ENCODE measurements at places on chromosomes 13 and 19. TPM values are rescaled to one million over a fixed set of nuclear protein-coding genes. Genes with fewer than 3 reads are reported as not detected.

DENND1C gene
- 0.75 TPM for total RNA-seq

GRCh38 chr19:54262066-54262465 is 5.0 kb upstream of the LILRB5 start:
- no peaks in the 10 kb centered on the region for H3K36me3 ChIP-seq
- DNase-seq, result peak; percentile 11
- no peak overlapping the region for H3K27ac ChIP-seq
- H3K4me3 ChIP-seq, result no peak overlapping the region

VSTM2B gene
- not detected for total RNA-seq

WDR87 gene
- not detected for total RNA-seq

ASF1B gene
- total RNA-seq, result 1.4 TPM

- no peaks in the 10 kb centered on the region for H3K36me3 ChIP-seq
- DNase-seq, result no peak
- no peaks in the 10 kb centered on the region for H3K27me3 ChIP-seq
- H3K4me1 ChIP-seq, result no peaks in the 10 kb centered on the region
- no peak overlapping the region for H3K27ac ChIP-seq
- H3K4me3 ChIP-seq, result no peak overlapping the region
Observed at GRCh38 chr19:19160461-19161035, 9.5 kb downstream of the MEF2B start.

GRCh38 chr13:25525884-25526283 is 154.1 kb downstream of the ATP8A2 start:
- H3K27ac ChIP-seq, result no peak overlapping the region
- H3K4me3 ChIP-seq, result no peak overlapping the region
- no peak for DNase-seq
- no peaks in the 10 kb centered on the region for H3K4me1 ChIP-seq
- H3K27me3 ChIP-seq, result no peaks in the 10 kb centered on the region
- H3K36me3 ChIP-seq, result no peaks in the 10 kb centered on the region

CD33 gene
- 4.2 TPM for total RNA-seq

GRCh38 chr13:111919849-111920248 is 147.1 kb upstream of the SOX1 start:
- no peak overlapping the region for H3K4me3 ChIP-seq
- H3K4me1 ChIP-seq, result no peaks in the 10 kb centered on the region
- H3K27ac ChIP-seq, result no peak overlapping the region
- DNase-seq, result no peak
- H3K36me3 ChIP-seq, result no peaks in the 10 kb centered on the region

- no peak overlapping the region for H3K4me3 ChIP-seq
- no peaks in the 10 kb centered on the region for H3K36me3 ChIP-seq
- H3K27ac ChIP-seq, result no peak overlapping the region
- H3K27me3 ChIP-seq, result no peaks in the 10 kb centered on the region
Observed at GRCh38 chr13:87954091-87954490, 282.9 kb downstream of the SLITRK5 start.

IQCN gene
- total RNA-seq, result 0.52 TPM

GRCh38 chr13:113613789-113614379 is 29.3 kb downstream of the TFDP1 start:
- no peaks in the 10 kb centered on the region for H3K36me3 ChIP-seq
- no peak overlapping the region for H3K4me3 ChIP-seq
- DNase-seq, result no peak
- no peaks in the 10 kb centered on the region for H3K4me1 ChIP-seq
- no peak overlapping the region for H3K27ac ChIP-seq

PSG2 gene
- total RNA-seq, result not detected

USHBP1 gene
- 4.3 TPM for total RNA-seq

FFAR3 gene
- not detected for total RNA-seq

DNA sequence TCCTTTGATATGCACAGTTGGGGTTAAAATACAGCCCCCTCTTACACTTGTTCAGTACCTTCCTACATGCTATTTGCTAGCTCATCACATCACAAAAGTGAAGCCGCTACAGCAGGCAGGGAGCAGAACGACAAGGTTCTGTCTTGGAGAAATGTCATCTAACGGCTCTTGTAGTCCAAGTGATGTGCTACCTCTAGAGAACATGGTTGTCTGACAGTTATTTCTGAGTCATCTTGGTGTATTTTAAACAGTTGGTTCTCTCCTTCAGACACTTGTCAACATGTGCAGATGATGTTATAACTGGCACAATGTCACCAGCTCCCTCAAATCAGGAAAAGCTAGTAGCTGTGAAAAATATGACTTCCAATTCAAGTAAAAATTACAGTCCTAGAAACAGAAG is 865.0 kb downstream of the PCDH9 start:
- no peak for DNase-seq
- H3K4me3 ChIP-seq, result no peak overlapping the region
- no peaks in the 10 kb centered on the region for H3K27me3 ChIP-seq

- no peak for DNase-seq
- no peaks in the 10 kb centered on the region for H3K4me1 ChIP-seq
- no peak overlapping the region for H3K27ac ChIP-seq
Observed at GRCh38 chr19:18102916-18103542, 5.5 kb downstream of the MAST3 start.

R3HDM4 gene
- total RNA-seq, result 30.4 TPM

EPSTI1 gene
- 3.9 TPM for total RNA-seq

- no peaks in the 10 kb centered on the region for H3K27me3 ChIP-seq
- H3K4me1 ChIP-seq, result no peaks in the 10 kb centered on the region
- DNase-seq, result no peak
- H3K4me3 ChIP-seq, result no peak overlapping the region
- no peak overlapping the region for H3K27ac ChIP-seq
- H3K36me3 ChIP-seq, result no peaks in the 10 kb centered on the region
Observed at GRCh38 chr19:28907534-28907933, 305.4 kb downstream of the UQCRFS1 start.

CARM1 gene
- 15.3 TPM for total RNA-seq

- no peak for DNase-seq
- H3K27me3 ChIP-seq, result no peaks in the 10 kb centered on the region
- no peak overlapping the region for H3K27ac ChIP-seq
- H3K36me3 ChIP-seq, result no peaks in the 10 kb centered on the region
- no peak overlapping the region for H3K4me3 ChIP-seq
- peaks cover 9% of the 10 kb centered on the region for H3K4me1 ChIP-seq
Observed at GRCh38 chr13:39952249-39953233, 297.1 kb downstream of the COG6 start.

- no peak for DNase-seq
- H3K27ac ChIP-seq, result peak overlapping the region; percentile 22
Observed at GRCh38 chr19:23203841-23204344, 46.3 kb downstream of the ZNF724 start.

- no peaks in the 10 kb centered on the region for H3K36me3 ChIP-seq
- no peak overlapping the region for H3K27ac ChIP-seq
- DNase-seq, result no peak
Observed at GRCh38 chr13:66899955-66900354, 330.2 kb downstream of the PCDH9 start.

KRTDAP gene
- total RNA-seq, result not detected

SLC25A42 gene
- total RNA-seq, result 10.3 TPM

DNA sequence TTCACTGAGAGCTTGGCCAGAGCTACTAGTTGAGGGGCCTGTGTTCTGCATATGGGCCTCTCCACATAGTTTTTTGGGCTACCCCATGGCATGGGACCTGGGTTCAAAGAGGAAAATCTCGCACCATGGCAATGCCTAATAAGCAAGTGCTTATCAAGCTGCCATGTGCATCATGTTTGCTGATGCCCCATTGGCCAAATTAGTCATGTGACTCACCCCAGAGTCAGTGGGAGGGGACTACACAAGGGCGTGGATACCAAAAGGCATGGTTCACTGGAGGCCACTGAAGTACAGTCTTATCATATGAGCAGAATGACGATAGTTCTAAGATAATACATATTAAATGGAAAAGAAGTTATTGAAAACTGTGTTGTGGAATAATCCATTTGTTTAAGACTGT is 214.8 kb downstream of the LMO7 start:
- H3K4me3 ChIP-seq, result no peak overlapping the region
- H3K36me3 ChIP-seq, result peaks cover 70% of the 10 kb centered on the region
- no peaks in the 10 kb centered on the region for H3K27me3 ChIP-seq
- H3K4me1 ChIP-seq, result no peaks in the 10 kb centered on the region

GRIK5 gene
- total RNA-seq, result 17.1 TPM

LRFN3 gene
- total RNA-seq, result 13.1 TPM

RAVER1 gene
- 14.8 TPM for total RNA-seq

MIDN gene
- 42.2 TPM for total RNA-seq

NANOS3 gene
- not detected for total RNA-seq

- H3K27me3 ChIP-seq, result no peaks in the 10 kb centered on the region
- H3K4me1 ChIP-seq, result peaks cover 34% of the 10 kb centered on the region
- no peaks in the 10 kb centered on the region for H3K36me3 ChIP-seq
- peak; percentile 76 for DNase-seq
- peak overlapping the region; percentile 92 for H3K27ac ChIP-seq
Observed at GRCh38 chr13:80132741-80133601, 208.0 kb downstream of the SPRY2 start.

- no peaks in the 10 kb centered on the region for H3K27me3 ChIP-seq
- no peaks in the 10 kb centered on the region for H3K36me3 ChIP-seq
- no peak overlapping the region for H3K27ac ChIP-seq
- no peak for DNase-seq
- H3K4me3 ChIP-seq, result no peak overlapping the region
Observed at GRCh38 chr19:40933025-40933424, 51.0 kb upstream of the CYP2A7 start.

- DNase-seq, result no peak
- no peaks in the 10 kb centered on the region for H3K36me3 ChIP-seq
- H3K4me1 ChIP-seq, result no peaks in the 10 kb centered on the region
Observed at GRCh38 chr13:29174093-29174492, 354.0 kb downstream of the MTUS2 start.

INAFM1 gene
- total RNA-seq, result 7.0 TPM

DNAAF3 gene
- total RNA-seq, result 0.89 TPM

MBD3L2 gene
- not detected for total RNA-seq

- DNase-seq, result no peak
- H3K27ac ChIP-seq, result no peak overlapping the region
- H3K27me3 ChIP-seq, result no peaks in the 10 kb centered on the region
- H3K36me3 ChIP-seq, result no peaks in the 10 kb centered on the region
Observed at GRCh38 chr13:113351514-113352026, 12.4 kb downstream of the GRTP1 start.

BST2 gene
- total RNA-seq, result 32.1 TPM

DNA sequence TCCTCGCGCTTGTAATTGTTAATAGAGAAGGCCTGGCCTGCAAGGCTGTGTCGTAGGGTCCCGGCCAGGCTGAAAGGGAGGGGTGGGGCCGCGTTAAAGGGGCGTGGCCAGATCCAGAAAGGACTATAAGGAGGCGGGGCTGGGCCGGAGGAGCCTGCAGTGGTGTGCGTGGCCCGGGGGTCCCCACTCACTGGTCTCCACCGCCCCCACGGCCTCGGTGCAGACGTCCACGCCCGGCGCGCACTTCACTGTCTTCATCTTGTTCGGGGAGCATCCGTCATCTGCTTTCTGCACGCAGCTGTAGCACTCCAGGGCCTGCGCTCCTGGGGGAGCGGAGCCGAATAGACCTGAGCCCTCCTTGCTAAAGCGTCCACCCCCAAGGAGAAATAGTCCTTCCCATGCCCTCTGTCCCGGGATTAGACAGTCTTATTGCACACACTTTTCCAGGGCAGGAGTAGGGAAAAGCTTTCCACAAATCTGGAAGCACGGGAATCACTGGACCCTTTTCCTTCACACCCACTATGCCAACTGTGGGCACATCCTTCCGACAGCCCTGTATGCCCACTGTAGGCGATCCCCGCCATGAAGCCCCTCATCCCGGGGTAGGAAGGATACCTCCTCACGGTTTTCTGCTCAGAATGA is 1.2 kb downstream of the LYPD3 start:
- no peaks in the 10 kb centered on the region for H3K36me3 ChIP-seq
- DNase-seq, result no peak
- peaks cover 16% of the 10 kb centered on the region for H3K4me1 ChIP-seq
- H3K4me3 ChIP-seq, result peak overlapping the region; percentile 51
- no peaks in the 10 kb centered on the region for H3K27me3 ChIP-seq

DNA sequence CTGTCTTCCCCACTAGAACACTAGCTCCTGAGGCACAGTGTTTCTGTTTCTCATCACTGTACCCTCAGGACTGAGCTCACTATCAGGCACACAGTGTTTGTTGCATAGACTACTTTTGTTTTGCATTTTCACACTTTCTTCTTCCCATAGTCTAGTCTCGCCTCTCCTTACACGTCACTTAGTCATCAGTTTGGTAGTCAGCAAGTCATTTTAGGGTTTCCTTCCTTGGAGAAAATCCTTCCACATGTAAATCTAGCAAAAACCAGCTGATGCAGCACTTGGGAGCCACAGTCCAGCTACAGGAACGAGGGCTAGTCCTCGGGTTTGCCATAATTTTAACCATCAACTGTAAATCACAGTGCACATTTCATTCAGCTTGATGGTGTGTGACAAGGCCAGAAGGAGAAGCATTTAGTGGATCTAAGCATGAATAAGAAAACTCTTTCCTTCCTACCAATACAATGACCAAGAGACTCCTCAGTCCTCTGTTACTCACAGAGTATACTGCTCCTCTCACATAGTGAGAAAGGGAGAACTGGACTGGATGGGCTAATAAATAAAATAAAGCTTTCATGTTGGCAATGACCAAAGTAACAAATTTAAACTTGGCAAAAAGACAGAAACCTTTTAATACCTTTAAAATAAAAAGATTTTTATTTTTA is 221.0 kb downstream of the KLF12 start:
- H3K27me3 ChIP-seq, result no peaks in the 10 kb centered on the region
- DNase-seq, result no peak
- no peaks in the 10 kb centered on the region for H3K36me3 ChIP-seq
- peaks cover 6% of the 10 kb centered on the region for H3K4me1 ChIP-seq
- H3K4me3 ChIP-seq, result no peak overlapping the region
- H3K27ac ChIP-seq, result no peak overlapping the region

ZIC5 gene
- not detected for total RNA-seq

GRCh38 chr19:51708811-51709210 is 15.0 kb downstream of the HAS1 start:
- no peak for DNase-seq
- no peaks in the 10 kb centered on the region for H3K27me3 ChIP-seq
- peaks cover 18% of the 10 kb centered on the region for H3K36me3 ChIP-seq
- no peaks in the 10 kb centered on the region for H3K4me1 ChIP-seq

GRCh38 chr13:37187105-37187504 is 81.6 kb upstream of the CSNK1A1L start:
- no peaks in the 10 kb centered on the region for H3K36me3 ChIP-seq
- H3K27ac ChIP-seq, result no peak overlapping the region
- DNase-seq, result no peak
- no peaks in the 10 kb centered on the region for H3K27me3 ChIP-seq
- no peak overlapping the region for H3K4me3 ChIP-seq

DNA sequence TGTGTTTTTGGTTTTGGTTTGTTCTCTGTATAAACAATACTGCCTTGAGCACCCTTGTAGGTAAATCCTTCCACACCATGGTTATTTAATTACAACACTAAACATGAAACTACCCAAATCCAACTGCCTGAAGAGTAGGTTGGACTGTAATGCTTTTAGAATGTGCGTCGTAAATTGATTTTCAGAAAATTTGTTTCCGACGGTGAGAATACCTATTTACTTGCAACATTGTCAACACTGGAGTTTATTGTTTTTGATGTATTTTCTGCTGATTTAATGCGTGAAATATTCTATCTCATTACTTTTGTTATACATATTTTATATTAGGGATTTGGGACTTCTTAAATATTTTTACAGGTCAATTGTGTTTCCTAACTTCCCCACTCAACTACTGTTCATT is 48.2 kb downstream of the ADGRE1 start:
- H3K4me1 ChIP-seq, result no peaks in the 10 kb centered on the region
- no peak overlapping the region for H3K27ac ChIP-seq
- no peaks in the 10 kb centered on the region for H3K27me3 ChIP-seq

Measured in right atrium auricular region (tissue), 2 donors.